CD8-positive, alpha-beta T cell (primary cell): ENCODE measurements at places on chromosomes 6 and 20.

DNA sequence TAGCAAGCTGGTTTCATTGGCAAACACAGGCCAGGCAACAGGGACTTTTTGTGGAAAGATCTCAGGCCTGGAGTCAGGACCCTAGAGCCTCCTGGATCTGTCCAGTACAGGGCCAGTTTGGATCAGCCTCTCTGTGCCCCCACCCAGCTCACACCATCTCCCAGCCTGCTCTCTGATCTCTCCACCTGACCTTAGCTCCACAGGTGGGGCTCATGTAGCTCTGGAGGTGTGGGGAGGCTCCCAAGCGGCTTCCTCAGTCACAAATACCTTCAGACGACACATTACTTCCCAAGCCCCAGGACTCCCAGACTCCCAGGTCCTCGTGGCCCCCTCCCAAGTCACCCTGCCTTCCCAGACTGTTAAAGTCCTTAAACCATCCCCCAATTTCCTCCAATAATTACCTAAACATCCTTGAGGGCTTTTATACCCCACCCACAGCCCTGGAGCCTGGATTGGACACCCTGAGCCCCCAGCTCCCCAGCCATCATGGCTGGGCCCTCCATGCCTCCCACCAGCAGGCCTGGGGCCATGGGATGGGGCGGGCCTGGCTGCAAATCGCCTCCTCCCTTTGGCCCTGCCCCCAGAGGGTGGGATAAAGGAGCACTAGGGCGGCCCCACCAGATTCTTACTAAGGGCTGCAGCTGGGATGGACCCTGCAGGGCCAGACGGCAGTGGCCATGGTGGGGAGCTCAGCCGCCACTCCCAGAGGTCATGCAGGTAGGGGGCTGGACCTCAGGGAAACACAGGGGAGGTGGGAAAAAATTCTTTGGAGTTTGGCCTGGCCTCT lies 15.9 kb upstream of the FANCE start:
- no peak for DNase-seq

- DNase-seq = no peak
Observed at GRCh38 chr6:7543789-7544424, 2.4 kb downstream of the DSP start.

DNA sequence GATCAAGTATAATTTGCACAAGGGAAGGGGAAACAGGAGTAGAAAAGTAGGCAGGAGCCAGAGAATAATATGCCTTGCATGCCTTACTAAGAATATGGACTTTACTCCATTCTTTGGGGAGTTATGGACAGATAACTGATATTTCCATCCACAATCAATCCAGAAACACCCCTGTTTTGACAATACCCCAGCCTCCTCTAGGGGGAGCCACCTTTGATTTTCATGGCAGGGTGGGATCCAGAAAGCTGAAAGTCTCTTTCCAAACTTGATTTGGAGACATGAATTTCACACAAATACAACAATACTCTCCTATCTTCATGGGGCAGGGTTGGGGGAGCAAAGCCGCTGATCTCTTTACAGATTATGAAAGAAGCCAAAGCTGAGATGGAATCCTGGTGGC lies 404.1 kb downstream of the FOXA2 start:
- no peak for DNase-seq

DNA sequence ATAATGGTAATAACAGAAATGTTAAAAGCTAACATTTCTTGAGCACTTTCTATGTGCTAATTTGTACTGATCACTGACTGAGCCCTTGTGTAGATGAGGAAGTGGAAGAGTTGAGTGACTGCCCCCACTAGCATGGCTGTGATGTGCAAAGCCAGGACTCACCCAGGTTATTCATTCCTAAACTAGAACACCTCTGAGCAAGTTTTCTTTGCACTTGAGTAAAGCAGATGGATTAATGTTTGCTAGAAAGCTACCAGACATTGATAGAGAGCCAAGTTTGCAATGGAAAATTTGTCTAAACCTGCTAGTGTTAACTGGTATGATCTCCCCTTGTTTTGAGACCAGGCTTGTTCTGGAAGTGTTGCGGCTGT lies 467.4 kb upstream of the PLCB4 start:
- no peak for DNase-seq

DNA sequence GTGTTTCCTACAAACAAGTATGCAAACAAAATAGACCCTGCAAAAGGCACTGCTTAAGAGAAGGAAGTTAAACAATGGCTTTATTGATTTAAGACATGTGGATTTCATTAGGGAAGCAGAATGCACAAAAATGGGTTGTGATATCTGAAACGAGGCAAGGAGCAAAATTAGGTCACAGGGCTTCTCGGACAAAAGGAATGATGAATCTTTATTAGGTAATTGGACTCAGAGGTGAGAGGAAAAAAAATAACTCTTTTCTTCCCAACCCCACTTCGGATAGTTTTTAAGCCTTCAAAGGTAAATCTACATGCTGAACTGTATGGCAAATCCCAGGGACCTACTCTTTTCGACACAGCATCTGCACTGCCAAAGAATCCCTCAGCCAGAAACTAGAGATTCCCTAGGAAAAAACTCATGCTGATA lies 183.0 kb upstream of the TAB2 start:
- DNase-seq = no peak

GRCh38 chr20:48393737-48394314 lies 434.0 kb downstream of the PREX1 start:
- no peak for DNase-seq

- DNase-seq = no peak
Observed at GRCh38 chr20:45779011-45779915, 12.4 kb downstream of the WFDC3 start.
